ENCODE measurements at places on chromosomes 11 and 22. TPM values are rescaled to one million over a fixed set of nuclear protein-coding genes. Genes with fewer than 3 reads are reported as not detected.

UBQLNL gene
- total RNA-seq, result 0.17 TPM

CCDC89 gene
- not detected for total RNA-seq

OR10A2 gene
- not detected for total RNA-seq

SLC16A8 gene
- total RNA-seq, result 0.17 TPM

RASGRP2 gene
- 7.5 TPM for total RNA-seq

CRYBA4 gene
- total RNA-seq, result 0.36 TPM

BIK gene
- total RNA-seq, result 4.5 TPM

IRF7 gene
- 80.7 TPM for total RNA-seq

OR8A1 gene
- total RNA-seq, result not detected

RANBP1 gene
- 359 TPM for total RNA-seq

CABP4 gene
- 1.0 TPM for total RNA-seq

MMP1 gene
- total RNA-seq, result not detected

OR4C46 gene
- total RNA-seq, result not detected

EMID1 gene
- not detected for total RNA-seq

APOA5 gene
- not detected for total RNA-seq

LINC01488 gene
- not detected for total RNA-seq

MS4A6A gene
- not detected for total RNA-seq

GRCh38 chr11:61482513-61482912, 26.0 kb upstream of the LRRC10B start:
- H3K36me3 ChIP-seq, result peaks cover 4% of the 10 kb centered on the region
- no peaks in the 10 kb centered on the region for H3K4me1 ChIP-seq
- peak; percentile 43 for DNase-seq
- peaks cover 1% of the 10 kb centered on the region for H3K27me3 ChIP-seq
- no peak overlapping the region for H3K27ac ChIP-seq

GRCh38 chr11:114330373-114330772, 34.2 kb downstream of the NNMT start:
- no peak for DNase-seq
- no peak overlapping the region for H3K27ac ChIP-seq
- H3K36me3 ChIP-seq, result peaks cover 8% of the 10 kb centered on the region
- H3K4me1 ChIP-seq, result no peaks in the 10 kb centered on the region
- peaks cover 26% of the 10 kb centered on the region for H3K27me3 ChIP-seq

DNA sequence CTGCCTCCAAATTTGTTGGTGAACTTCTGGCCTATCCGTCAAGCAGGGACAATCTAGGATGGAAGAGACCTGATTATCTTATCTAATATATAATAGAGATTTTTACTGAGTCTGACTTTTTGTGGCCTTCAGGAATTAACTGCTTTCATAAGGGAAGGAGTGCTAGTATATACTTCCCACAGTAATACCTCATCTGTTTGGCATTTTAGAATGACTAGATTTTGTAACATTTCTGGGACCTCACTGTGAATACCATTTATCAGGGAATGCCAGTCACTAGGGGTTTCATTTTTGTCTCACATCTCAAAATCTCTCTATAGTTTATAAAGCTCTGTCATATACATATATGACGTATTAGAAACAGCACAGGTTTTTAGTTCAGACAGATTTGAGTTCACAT, 114.3 kb downstream of the INSC start:
- no peaks in the 10 kb centered on the region for H3K4me1 ChIP-seq
- H3K27me3 ChIP-seq, result peaks cover 3% of the 10 kb centered on the region
- H3K36me3 ChIP-seq, result no peaks in the 10 kb centered on the region
- DNase-seq, result no peak
- H3K4me3 ChIP-seq, result no peak overlapping the region

- no peaks in the 10 kb centered on the region for H3K36me3 ChIP-seq
- no peak for DNase-seq
- no peak overlapping the region for H3K27ac ChIP-seq
- H3K27me3 ChIP-seq, result no peaks in the 10 kb centered on the region
- peaks cover 14% of the 10 kb centered on the region for H3K4me1 ChIP-seq
- H3K4me3 ChIP-seq, result no peak overlapping the region
These were observed 17.5 kb upstream of the TXNRD2 start for GRCh38 chr22:19959043-19959586.

DNA sequence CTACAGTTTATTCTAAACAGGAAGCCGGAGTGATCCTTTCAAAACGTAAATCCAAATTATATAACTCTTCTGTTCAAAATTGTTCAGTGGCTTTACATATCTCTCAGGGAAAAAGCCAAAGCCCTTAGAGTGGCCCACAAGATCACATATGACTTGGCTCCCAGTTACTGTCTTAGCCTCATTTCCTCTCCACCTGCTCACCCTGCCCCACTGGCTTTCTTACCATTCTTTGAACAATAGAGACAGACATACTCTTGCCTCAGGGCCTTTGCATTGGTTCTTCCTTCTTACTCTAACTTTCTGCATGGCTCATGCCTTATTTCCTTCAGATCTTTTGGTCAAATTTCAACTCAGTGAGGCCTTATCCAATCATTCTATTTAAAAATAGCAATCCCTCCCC, 52.1 kb downstream of the STIM1 start:
- peak overlapping the region; percentile 2 for H3K27ac ChIP-seq
- no peak overlapping the region for H3K4me3 ChIP-seq
- no peaks in the 10 kb centered on the region for H3K36me3 ChIP-seq
- peak; percentile 39 for DNase-seq

GRCh38 chr11:127448101-127448500, 447.5 kb upstream of the KIRREL3 start:
- H3K4me1 ChIP-seq, result no peaks in the 10 kb centered on the region
- DNase-seq, result no peak
- no peak overlapping the region for H3K4me3 ChIP-seq
- no peaks in the 10 kb centered on the region for H3K36me3 ChIP-seq

DNA sequence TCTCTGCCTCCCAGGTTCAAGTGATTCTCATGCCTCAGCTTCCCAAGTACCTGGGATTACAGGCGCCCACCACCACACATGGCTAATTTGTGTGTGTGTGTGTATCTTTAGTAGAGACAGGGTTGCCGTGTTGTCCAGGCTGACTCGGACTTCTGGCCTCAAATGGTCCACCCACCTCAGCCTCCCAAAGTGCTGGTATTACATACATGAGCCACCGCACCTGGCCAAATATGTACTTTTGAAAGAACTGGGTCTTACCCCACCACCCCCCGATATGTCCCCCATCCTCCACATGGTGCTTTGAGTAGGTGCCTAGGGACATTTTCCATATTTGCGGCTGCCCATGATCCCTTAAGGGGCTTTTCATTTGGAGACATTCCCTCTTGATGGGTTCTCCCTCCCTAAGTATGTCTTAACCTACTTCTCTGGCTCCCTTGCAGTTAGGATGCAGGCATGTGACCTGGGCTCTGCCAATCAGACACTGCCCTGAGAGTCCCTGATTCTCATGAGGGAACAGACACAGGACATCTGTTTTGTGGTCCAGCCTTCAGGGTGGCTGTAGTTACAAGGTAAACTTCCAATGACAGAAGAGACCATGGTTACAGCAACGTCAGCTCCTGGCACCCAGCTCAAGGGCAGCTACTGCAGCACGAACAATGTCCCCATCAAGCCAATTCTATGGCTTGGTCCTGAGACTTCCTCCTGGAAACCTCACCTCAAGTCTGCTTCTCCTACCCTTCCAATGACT, 48.4 kb downstream of the CHST1 start:
- H3K36me3 ChIP-seq, result peaks cover 2% of the 10 kb centered on the region
- no peak overlapping the region for H3K4me3 ChIP-seq
- H3K27me3 ChIP-seq, result peaks cover 12% of the 10 kb centered on the region
- no peak overlapping the region for H3K27ac ChIP-seq
- no peaks in the 10 kb centered on the region for H3K4me1 ChIP-seq
- no peak for DNase-seq

GRCh38 chr11:33874433-33874832, 17.4 kb downstream of the LMO2 start:
- H3K27me3 ChIP-seq, result peaks cover 63% of the 10 kb centered on the region
- no peak overlapping the region for H3K4me3 ChIP-seq
- no peaks in the 10 kb centered on the region for H3K36me3 ChIP-seq
- H3K27ac ChIP-seq, result no peak overlapping the region
- DNase-seq, result no peak

- no peaks in the 10 kb centered on the region for H3K27me3 ChIP-seq
- peak within 1 kb of the TSS; percentile 85 for H3K27ac ChIP-seq
- H3K4me3 ChIP-seq, result peak within 1 kb of the TSS; percentile 91
These were observed at the start of gene CBL for GRCh38 chr11:119205574-119206510. TSS of gene CBL (plus strand) at chr11:119206339. CDS start at chr11:119206418, 79 bp downstream.

- H3K36me3 ChIP-seq, result no peaks in the 10 kb centered on the region
- no peak overlapping the region for H3K4me3 ChIP-seq
- peaks cover 33% of the 10 kb centered on the region for H3K27me3 ChIP-seq
- no peak for DNase-seq
- no peaks in the 10 kb centered on the region for H3K4me1 ChIP-seq
These were observed 63.9 kb upstream of the B3GAT1 start for GRCh38 chr11:134475951-134476350.

DNA sequence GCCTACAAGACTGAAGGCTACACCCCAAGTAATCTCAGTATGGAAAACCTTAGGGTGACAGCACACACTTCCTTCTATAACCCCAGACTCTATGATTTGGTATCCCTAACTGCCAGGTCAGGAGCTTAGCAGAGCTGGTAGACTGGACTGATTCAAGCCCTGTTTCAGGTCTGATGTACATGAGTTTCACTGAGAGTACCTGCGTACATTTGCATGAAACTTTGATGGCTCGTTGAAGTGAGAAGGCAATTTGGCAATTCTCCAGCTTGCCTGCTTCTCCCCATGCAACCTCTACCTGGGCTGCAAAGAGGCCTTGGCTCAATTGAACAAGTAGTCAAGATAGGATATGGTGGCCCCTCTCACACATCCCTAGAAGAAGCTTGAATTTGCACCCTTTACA, 10.2 kb downstream of the FIBIN start:
- no peak for DNase-seq
- H3K27me3 ChIP-seq, result no peaks in the 10 kb centered on the region

DNA sequence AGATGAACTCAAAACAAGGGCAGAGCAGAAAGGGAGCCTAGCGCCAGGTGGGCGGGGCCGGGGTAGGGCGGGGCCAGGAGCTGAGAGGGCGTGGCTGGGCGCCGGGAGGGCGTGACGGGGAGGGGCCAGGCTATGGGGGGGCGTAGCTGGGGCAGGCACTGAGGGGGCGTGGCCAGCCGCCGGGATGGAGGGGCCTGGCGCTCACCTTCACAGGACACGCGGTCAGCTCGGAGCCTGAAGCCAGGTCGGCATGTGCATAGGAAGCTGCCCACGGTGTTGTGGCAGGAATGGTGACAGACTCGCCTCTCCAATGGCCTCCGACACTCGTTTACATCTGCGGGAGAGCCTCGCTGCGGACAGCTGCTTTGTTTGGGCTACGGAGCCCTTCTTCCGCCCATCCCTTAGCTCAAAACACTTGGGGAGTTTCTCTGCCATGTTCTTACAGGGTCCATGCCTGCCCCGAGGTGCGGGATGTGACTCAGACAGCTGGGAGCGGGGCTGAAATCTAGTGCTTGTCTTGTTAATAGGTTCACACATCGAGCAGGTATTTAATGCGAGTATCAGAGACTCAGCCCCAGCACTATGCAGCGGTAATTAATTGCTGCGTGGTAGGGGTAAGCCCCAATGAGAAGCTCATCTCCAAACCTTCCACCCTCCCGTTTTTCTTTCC, 13.4 kb downstream of the VWCE start:
- DNase-seq, result peak; percentile 36
- no peaks in the 10 kb centered on the region for H3K4me1 ChIP-seq
- no peaks in the 10 kb centered on the region for H3K27me3 ChIP-seq
- H3K27ac ChIP-seq, result no peak overlapping the region
- no peaks in the 10 kb centered on the region for H3K36me3 ChIP-seq
- H3K4me3 ChIP-seq, result no peak overlapping the region

GRCh38 chr11:23314162-23314561, 453.9 kb upstream of the CCDC179 start:
- H3K4me1 ChIP-seq, result no peaks in the 10 kb centered on the region
- H3K27me3 ChIP-seq, result no peaks in the 10 kb centered on the region
- no peak for DNase-seq
- no peak overlapping the region for H3K4me3 ChIP-seq
- H3K27ac ChIP-seq, result no peak overlapping the region

- no peaks in the 10 kb centered on the region for H3K4me1 ChIP-seq
- H3K4me3 ChIP-seq, result no peak overlapping the region
- no peaks in the 10 kb centered on the region for H3K36me3 ChIP-seq
These were observed 211.4 kb upstream of the NARS2 start for GRCh38 chr11:78786086-78786485.

GRCh38 chr11:123178186-123178585, 16.9 kb downstream of the CLMP start:
- no peak for DNase-seq
- H3K36me3 ChIP-seq, result no peaks in the 10 kb centered on the region
- H3K27ac ChIP-seq, result no peak overlapping the region
- peaks cover 4% of the 10 kb centered on the region for H3K27me3 ChIP-seq
- no peak overlapping the region for H3K4me3 ChIP-seq

- H3K36me3 ChIP-seq, result no peaks in the 10 kb centered on the region
- H3K4me3 ChIP-seq, result no peak overlapping the region
- DNase-seq, result no peak
- H3K4me1 ChIP-seq, result no peaks in the 10 kb centered on the region
These were observed 381.3 kb upstream of the LARGE1 start for GRCh38 chr22:34301569-34301968.

- no peak for DNase-seq
- no peaks in the 10 kb centered on the region for H3K27me3 ChIP-seq
- no peaks in the 10 kb centered on the region for H3K36me3 ChIP-seq
- peaks cover 2% of the 10 kb centered on the region for H3K4me1 ChIP-seq
- no peak overlapping the region for H3K4me3 ChIP-seq
These were observed 68.9 kb downstream of the C11orf58 start for GRCh38 chr11:16807306-16807705.

DNA sequence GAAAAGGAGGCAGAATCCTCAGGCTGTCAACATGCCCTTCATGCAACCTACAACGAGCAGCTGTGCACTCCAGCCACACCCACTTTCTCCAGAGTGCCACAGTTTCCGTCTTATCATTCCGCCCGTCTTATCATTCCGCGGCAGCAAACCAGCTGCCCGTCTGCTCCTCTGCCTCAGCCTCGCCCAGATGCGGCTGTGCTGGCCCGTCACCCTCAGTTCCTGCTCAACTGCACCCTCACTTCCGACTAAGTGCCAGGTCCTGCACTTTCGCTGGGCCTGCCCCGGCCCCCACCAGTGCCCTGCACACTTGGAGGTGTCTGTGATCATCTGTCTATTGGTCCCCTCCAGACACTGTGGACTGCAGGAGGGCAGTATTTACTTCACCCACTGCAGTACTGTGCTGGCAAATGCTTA, 43.7 kb downstream of the MICAL3 start:
- peaks cover 33% of the 10 kb centered on the region for H3K4me1 ChIP-seq
- H3K27me3 ChIP-seq, result no peaks in the 10 kb centered on the region
- peak; percentile 71 for DNase-seq
- H3K27ac ChIP-seq, result no peak overlapping the region
- peak overlapping the region; percentile 36 for H3K4me3 ChIP-seq

- no peak overlapping the region for H3K27ac ChIP-seq
- H3K4me3 ChIP-seq, result no peak overlapping the region
- no peaks in the 10 kb centered on the region for H3K4me1 ChIP-seq
- no peaks in the 10 kb centered on the region for H3K27me3 ChIP-seq
- DNase-seq, result no peak
These were observed 40.2 kb upstream of the SLC25A1 start for GRCh38 chr22:19218541-19219233.

GRCh38 chr11:28860893-28861292, 752.7 kb downstream of the METTL15 start:
- H3K27ac ChIP-seq, result no peak overlapping the region
- H3K4me3 ChIP-seq, result no peak overlapping the region
- H3K4me1 ChIP-seq, result no peaks in the 10 kb centered on the region
- H3K27me3 ChIP-seq, result no peaks in the 10 kb centered on the region

- no peak overlapping the region for H3K27ac ChIP-seq
- H3K36me3 ChIP-seq, result no peaks in the 10 kb centered on the region
- H3K4me1 ChIP-seq, result no peaks in the 10 kb centered on the region
- H3K4me3 ChIP-seq, result no peak overlapping the region
- peaks cover 12% of the 10 kb centered on the region for H3K27me3 ChIP-seq
These were observed 3.8 kb upstream of the MMP7 start for GRCh38 chr11:102534261-102534872.

All from activated CD4-positive, alpha-beta memory T cell treated with anti-CD3 and anti-CD28 coated beads for 36 hours (primary cell).